ENCODE measurements at places on chromosomes 5 and 9.

GRCh38 chr5:151234476-151235238 is 10.8 kb upstream of the CCDC69 start:
- peak; percentile 70 for DNase-seq

DNA sequence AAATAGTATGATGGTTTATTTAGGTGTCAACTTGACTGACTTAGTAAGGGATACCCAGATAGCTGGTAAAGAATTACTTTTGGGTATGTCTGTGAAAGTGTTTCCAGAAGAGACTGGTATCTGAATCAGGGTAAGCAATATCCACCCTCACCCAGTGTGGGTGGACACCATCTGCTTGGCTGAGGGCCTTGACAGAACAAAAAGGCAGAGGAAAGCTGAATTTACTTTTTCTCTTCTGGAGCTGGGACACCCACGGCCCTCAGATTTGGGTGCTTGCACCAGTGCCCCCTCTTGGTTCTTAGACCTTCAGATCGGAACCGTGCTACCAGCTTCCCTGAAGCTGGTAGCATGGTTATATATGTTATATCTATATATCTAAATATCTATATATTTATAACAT is 489.5 kb upstream of the MPDZ start:
- no peak for DNase-seq

DNA sequence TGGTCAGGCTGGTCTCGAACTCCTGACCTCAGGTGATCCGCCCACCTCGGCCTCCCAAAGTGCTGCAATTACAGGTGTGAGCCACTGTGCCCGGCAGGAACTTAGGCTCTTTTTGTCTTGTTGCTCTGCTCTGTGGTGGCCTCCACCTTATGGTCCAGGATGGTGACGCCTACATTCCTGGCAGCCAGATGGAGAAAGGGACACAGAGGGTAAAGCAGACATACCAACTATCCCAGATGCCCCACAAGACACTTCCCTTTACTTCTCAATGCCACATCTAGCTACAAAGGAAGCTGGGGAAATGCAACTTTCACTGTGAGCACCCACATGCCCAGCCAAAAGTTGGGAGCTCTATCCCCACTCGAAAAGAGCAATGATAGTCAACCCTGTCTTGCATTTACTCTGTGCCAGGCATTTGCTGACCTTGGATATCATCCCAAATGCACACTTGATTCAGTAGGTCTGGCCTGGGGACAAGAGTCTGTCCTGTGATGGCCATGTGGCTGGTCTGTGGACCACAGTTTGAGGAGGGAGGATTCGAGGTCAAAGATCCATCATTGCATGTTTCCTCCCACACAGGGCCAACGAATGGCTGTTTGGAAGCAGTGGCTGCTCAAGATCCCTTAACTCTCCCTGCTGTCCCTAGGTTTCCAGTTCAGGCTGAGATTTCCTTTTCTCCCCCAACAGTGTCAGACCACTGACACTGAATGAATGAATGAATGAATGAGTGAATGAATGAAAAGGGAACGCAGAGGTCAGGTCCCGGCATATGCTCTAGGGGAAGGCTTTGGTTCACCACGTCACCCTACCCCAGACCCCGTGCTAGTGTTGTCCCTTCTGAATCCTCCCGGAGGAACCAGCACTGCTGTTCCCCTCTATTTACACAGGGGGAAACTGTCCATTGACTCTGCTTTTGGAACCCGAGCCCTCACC is 1.4 kb upstream of the ERGIC1 start:
- DNase-seq, result no peak

DNA sequence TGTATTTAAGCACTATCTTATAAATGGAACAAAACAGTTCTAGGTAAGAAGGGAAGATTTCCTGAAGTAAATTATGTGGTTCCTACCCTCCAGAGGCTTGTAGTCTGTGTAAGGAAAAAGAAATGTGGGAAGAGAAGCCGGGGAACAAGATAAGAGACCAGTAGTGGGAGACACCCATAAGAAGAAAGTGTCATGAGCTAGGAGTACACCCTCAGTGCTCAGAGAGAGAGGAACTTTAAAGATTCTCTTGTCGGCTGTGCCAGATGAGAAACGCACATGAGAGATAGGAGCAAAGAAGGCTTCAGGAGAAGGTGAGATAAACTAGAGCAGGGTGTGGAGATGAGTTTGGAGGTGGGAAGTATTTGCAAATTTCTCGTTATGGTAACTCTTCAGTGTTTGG is 18.1 kb downstream of the SLC36A1 start:
- DNase-seq, result peak; percentile 92

DNA sequence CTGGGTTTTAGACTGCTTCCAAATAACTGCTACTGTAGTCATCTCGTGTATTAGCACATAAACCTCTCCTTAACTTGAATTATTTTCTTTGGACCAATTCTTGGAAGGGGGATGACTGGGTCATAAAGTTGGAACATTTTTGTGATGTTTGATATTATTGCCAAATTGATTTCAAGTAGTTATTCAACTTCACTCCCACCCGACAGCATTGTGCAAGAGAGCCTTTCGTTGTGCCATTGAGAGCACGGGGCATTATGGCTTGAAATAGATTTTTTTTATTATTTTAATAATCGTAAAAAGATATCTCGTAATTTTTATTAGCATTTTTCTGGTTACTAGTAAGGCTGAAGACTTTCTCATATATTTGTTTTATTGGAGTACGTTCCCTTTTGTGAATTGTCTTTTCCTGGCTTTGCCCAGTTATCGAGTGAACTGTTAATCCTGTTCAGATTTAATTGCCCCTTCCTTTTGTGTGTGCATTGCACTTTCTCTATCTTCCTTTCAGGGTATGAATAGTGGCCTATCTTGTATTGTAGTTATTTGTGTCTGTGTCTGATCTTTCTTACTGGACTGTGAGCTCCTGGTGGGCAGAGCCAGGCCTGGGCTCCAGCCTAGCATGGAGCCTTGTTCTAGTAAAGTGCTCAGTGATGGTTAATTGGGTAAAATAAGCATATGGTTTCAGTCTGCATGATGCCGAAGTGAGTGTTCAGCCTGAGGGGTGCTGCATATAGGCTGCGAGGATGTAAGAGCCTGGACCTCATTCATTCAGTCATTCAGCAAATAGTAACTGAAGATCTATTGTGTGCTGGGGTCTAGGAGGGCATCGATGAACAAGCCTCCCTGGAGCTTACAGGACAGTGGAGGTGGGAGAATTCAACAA is 93.5 kb upstream of the SHB start:
- DNase-seq, result no peak

GRCh38 chr5:134794082-134794481 is 35.5 kb downstream of the DDX46 start:
- no peak for DNase-seq

- DNase-seq, result peak; percentile 32
These were observed 185.8 kb downstream of the CDK5RAP2 start for GRCh38 chr9:120394058-120394669.

Data from hematopoietic multipotent progenitor cell treated with erythropoietin and hydrocortisone succinate and interleukin-3 and kit ligand, for 6 days (in vitro differentiated cells).